Stimulated activated CD8-positive, alpha-beta memory T cell treated with anti-CD3 and anti-CD28 coated beads, Interleukin-4, amount 100 ng/mL, for 48 hours (primary cell): ENCODE measurements at places on chromosomes 7 and 10.

GRCh38 chr10:1268831-1269230, 212.6 kb downstream of the WDR37 start:
- no peak for DNase-seq

GRCh38 chr10:87615856-87616255, 43.8 kb upstream of the PAPSS2 start:
- DNase-seq: no peak

- DNase-seq: no peak
These were observed 393.8 kb downstream of the TNS3 start for GRCh38 chr7:47188136-47188535.

GRCh38 chr7:94578614-94579013, 69.0 kb downstream of the CASD1 start:
- no peak for DNase-seq

GRCh38 chr7:127745445-127745844, 93.5 kb downstream of the SND1 start:
- DNase-seq: no peak

GRCh38 chr10:131760416-131761166, 140.2 kb upstream of the PPP2R2D start:
- DNase-seq: no peak

- peak; percentile 55 for DNase-seq
These were observed 162.9 kb downstream of the SH3PXD2A start for GRCh38 chr10:103692436-103692951.

DNA sequence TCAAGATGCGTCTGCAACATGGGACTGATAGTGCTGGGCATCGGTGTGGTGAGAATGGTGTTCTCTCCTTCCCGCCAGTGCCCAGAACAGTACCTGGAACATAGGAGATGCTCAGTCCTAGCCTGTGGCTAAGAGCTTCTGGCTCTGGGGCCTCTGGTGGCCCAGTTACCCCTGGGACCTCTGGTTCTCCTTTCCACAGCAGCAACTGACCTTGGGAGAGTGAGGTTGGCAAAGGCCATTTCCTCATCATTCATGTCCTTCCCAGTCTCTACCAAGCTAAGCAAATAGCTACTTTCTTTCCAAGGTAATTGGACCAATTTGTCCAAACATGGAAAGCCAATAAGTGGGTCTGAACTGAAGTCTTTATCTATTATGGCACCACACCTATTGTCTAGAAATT, 11.6 kb upstream of the GOLGA7B start:
- DNase-seq: no peak

GRCh38 chr7:140601566-140602174, 38.9 kb downstream of the DENND2A start:
- no peak for DNase-seq

DNA sequence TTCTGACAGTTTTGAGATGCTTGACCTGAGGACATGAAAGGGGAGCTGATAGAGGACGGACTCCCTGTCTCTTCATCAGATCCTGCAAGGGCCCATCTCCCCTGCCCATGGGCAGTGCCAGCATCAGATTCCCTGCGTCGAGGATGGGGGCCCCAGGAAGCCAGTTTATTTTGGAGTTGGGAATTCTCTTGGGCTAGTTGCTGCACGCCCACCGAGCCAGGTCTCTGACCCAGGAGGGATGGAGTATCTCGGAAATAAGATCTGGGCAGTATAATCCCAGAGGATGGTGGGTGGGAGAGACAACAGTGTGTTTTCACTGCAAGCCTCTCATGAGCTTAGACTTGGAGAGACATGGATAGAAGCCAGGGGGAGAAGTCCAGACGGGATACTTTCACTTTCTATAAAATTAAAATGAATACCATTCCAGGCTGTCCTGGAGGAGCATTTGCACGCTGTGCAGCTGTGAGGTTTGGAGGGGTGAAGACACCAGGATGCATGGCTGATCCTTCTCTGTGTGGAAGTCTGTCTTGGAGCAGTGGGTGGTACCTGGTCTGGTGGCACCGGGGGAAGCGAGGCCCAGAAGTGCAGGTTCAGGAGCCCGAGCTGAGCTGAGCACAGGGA, 25.8 kb downstream of the DOCK1 start:
- no peak for DNase-seq

DNA sequence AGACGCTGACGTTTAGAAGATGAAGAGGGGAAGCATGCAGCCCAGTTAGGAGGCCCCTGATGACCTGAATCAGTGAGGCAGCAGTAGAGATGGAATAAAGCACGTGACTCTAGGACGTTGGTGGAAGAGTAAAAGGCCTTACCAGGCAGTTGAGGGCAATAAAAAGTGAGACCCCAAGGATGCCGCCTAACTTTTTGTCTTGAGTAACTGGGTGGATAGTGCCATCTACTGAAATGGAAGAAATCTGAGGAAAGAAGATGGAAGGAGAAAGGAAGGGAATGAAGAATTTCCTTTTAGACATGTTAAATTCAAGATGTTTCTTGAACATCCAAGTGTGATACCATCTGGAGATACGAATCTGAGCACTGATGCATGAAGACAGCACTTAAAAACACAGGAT, 220.0 kb upstream of the LRRN3 start:
- DNase-seq: no peak

- no peak for DNase-seq
These were observed 5.0 kb upstream of the TACR2 start for GRCh38 chr10:69421611-69422308.

GRCh38 chr10:119259345-119259744, 52.0 kb downstream of the GRK5 start:
- DNase-seq: no peak

GRCh38 chr7:946256-946996, 8.1 kb downstream of the ADAP1 start:
- no peak for DNase-seq

GRCh38 chr7:15094989-15095388, 192.4 kb upstream of the DGKB start:
- no peak for DNase-seq

- peak; percentile 61 for DNase-seq
These were observed 57.7 kb downstream of the NCAPG2 start for GRCh38 chr7:158646766-158647474.

DNA sequence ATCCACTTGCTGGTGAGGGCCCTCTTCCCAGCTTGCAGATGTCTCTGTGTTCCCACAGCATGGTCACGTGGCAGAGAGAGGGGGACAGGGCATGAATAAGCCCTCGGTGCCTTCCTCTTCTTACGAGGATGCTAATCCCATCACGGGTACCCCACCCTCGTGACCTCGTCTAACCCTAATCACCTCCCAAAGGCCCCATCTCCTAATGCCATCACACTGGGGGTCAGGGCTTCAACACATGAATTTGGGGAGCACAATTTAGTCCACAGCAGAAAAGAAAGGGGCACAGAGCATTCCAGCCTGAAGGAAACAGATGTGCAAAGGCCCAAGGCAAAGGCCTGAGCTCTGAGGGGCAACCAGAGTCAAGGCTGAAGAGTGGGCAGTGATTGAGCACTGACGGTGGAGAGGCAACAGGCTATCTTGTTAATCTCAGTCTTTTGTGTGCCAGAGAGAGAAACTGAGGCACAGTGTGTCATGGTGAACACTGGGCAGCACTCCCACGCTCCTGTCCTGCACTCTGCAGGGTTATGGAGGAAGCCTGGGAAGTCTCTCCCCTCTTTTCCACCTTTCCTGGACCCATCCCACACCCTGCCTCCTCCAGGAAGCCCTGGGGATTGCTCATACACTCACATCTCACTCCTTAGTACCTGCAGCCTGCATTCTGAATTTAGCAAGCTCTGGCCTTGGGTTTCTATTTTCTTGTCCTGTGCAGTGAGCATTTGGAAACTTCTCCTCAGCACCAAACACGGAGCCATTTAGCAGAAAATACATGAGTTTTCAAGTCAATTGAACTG, 49.0 kb downstream of the ALOX5 start:
- no peak for DNase-seq

GRCh38 chr7:36021917-36022550, 131.0 kb upstream of the EEPD1 start:
- DNase-seq: no peak

DNA sequence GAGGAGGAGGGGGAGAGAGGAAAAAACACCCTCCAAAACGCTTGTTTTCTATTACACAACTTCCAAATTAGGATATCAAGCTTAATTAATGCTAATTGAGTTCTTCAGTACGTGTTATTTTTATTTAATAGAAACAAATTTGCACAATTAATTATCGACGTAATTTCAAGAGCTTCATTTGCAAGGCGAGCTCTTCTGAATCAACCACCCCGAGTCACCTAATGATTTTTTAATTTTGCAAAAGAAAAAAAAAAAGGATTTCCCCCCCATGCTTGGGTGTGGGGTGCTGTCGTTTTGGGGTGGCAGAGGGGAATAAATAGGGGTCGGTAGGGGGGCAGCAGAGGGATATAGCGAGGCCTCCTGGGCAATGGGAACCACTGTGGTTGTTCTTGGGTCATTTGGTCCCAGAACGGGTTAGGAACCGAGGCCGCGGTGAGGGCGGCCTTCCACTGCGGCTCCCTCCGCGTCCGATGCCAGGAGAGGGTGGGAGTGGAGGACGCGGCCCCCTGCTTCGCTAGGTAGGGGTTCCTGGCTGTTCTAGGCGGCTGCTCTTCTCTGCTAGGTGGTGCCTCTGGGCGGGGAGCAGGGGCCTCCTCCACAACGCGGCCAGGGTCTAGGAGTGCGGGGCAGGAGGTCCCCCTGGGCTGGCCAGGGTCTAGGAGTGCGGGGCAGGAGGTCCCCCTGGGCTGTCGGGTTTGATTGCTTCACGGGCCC, 7.3 kb downstream of the UNCX start:
- no peak for DNase-seq

- peak; percentile 74 for DNase-seq
These were observed 109.1 kb upstream of the TNRC18 start for GRCh38 chr7:5532536-5533335.

DNA sequence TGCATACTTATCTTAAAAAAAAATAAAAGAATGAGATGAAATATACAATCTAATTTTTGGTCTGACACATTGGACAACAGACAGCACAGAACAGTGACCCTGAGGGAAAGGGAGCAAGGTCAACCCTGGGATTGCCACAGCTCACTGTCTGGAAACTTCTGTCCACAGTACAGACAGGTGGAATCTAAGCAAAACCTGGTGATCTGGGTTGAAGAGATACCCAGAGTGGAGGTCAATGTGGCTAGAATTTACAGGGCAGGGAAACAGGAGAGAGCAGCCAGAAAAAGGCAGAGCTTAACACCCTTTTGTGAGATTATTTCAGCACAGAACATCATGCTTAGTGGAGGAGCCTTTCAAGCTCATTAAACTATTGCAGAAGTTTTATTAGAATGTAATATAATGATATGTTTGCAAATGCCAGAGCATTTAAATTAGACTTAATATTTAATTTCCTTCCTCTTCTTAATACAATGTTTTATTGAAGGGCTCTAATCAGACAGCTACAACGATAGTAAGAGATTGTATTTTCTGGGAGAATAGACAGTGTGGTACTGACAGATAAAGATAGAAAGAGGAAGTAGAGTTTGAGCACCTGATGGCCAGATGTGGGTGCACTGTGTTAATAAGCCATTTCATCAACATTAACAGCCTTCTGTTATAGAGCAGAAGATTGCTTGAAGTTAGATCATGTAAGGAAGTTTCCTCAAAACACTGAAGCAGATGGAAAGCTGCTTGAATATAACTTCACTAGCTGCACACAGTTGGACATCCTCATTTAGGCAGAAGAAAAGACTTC, 309.4 kb downstream of the HGF start:
- DNase-seq: no peak

GRCh38 chr7:9242636-9243035, 809.2 kb downstream of the NXPH1 start:
- DNase-seq: no peak

DNA sequence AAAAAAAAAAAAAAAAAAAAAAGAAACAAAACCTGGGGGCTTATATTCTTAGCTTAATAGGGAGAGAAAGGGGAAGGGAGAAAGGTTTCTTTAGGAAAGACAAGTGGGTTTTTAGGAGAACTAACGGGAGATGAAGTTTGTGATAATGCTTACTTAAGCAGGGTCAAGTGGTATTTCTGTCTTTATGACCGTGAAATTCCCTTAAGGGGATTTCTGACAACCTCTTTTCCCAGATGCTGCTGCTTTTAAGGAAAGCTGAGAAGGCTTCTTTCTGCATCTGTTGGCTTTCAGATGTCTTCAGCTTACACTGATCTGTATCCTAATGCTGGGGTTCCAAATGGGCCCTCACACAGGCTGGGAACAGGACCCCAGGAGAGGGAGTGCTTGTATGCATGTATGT, 42.6 kb downstream of the ADAMTS14 start:
- DNase-seq: no peak

- DNase-seq: no peak
These were observed 64.3 kb upstream of the CTNNA3 start for GRCh38 chr10:67760272-67760671.

DNA sequence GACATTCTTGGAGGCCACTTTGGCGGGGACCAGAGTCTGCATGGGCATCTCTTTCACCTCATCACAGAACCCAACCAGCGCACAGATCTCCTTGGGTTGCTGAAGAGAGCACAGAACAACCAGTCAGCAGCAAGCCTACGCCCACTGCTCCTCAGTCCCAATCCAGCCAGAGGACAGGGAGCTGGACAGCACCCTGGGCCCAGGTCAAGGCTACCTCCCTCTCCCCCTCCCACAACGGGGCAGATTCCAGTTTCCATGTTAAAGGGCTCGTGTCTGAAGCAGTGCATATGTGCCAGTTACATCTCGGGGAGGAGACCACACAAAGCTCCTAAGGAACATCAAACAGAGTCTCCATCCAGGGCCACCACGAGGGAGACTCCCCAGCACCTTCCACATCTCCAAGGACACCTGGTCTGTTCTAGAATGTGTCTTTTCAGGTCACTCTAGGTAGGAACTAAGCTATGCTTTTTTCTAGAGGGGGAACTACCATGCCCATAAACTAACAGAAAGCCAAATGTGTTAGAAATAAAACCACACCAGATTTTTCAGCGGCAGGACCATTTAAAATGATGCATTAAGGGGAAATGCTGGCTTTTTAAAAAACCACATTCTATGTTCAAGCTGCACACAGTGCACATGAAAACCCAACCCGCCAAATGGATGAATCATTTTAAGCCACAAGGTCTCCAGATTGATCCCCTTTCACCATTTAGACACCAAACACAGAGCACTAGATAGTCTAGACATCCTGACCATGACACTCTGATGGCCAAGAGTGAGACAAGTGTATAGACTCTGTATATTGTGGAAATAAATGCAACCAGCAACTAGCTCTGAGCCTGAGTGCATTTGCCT, 28.9 kb downstream of the PSAP start:
- no peak for DNase-seq

DNA sequence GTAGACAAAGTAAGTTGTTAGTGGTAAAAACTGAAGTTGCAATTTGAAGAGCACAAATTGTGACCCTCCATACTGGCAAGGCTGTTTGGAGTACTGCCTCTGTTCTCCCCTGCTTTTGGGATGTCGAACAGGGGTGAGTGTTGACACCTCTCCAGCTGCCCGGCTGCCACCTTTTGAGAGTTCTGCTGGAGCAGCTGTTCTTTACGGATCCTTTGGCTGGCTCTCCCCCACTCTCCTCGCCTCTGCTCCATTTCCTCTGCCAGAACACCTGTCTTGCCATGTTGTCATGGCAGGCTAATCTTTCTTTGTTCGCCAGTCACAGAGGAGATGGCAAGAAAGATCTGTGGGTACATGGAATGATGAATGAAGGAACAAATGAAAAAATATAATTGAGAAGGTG, 34.9 kb downstream of the INSYN2A start:
- no peak for DNase-seq
